ENCODE measurements at places on chromosomes 5 and 9.

DNA sequence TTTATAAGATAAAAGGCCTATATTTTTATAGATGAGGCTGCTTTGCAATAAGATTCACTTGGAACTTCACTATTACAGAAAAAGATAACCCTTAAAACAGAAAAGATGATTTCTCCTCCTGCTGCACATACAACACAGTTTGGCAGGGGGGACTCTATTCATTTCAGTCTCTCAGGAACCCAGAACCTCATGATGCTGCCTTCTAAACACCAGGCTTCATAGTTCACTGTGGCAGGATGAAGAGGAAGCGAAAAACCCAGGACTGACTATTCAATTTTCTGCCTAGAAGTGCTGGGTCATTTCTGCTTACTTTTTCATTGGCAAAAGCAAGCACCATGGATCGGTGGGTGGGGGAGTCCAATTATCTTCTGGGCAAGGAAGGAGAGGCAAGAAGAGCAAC lies 179.5 kb downstream of the NTRK2 start:
- no peak for DNase-seq

GRCh38 chr5:139600336-139600949 lies 39.3 kb downstream of the UBE2D2 start:
- DNase-seq: no peak

- no peak for DNase-seq
Measured at GRCh38 chr5:59041355-59041754, 458.5 kb downstream of the RAB3C start.

DNA sequence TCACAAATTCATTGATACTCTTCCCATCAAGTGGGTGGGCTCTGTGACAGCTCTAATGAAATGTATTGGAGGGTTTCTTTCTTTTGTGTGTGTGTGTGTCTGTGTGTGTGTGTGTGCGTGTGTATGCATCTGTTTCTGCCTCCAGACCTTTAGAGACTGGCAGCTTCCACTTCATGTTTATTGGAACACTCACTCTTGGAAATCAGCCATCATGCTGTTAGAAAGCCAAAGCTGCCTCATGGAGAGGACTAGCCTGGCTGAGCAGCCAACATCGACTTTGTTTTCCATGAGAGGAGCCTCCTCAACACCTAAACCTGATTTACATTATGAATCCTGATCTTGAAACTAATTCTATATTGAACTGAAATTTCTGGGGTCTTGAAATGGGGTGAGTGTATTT lies 128.5 kb upstream of the FAM174A start:
- no peak for DNase-seq

DNA sequence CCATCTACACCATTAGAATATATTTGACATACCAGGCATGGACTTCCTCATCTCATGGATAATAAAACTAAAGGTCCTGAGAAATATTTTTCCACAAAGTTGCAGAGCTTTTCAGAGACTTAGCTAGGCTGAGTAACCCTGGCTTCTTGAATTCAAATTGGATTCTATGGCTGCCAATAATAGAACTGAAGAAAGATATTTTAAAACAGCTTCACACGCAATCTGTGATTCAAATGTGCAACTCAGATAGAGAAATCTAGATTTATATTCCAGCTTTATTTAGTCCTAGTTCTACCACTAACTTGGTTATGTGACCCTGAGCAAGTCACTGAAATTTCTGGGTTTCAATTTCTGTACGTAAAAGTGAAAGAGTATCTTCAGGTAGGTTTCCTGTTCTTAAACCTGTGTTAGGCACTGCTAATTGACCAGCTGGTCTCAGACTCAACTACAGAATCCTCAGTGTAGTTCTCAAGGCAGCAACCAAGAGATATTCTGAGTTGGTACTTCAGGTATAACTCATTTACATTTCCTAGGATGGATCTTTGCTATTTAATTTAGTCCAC lies 235.3 kb downstream of the GABRB2 start:
- no peak for DNase-seq

GRCh38 chr5:173230690-173231380 lies 4.2 kb downstream of the NKX2-5 start:
- no peak for DNase-seq

DNA sequence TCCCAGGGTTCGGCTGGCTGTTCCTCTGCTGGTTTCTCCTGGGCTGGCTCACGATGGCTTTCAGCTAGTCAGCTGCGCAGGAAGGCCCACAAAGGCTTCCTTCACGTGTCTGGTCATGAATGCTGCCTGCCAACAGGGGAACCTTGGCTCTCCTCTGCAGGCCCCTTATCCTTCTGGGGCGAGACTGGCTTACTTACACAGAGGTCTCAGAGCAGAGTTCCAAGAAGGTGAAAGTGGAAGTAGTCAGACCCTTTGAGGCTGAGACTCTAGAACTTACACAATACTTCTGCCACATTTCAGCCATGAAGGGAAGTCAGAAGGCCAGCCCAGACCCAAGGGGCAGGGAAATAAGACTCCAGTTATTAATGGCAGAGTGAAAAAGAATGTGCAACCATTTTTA lies 99.5 kb downstream of the LHFPL2 start:
- DNase-seq: no peak

DNA sequence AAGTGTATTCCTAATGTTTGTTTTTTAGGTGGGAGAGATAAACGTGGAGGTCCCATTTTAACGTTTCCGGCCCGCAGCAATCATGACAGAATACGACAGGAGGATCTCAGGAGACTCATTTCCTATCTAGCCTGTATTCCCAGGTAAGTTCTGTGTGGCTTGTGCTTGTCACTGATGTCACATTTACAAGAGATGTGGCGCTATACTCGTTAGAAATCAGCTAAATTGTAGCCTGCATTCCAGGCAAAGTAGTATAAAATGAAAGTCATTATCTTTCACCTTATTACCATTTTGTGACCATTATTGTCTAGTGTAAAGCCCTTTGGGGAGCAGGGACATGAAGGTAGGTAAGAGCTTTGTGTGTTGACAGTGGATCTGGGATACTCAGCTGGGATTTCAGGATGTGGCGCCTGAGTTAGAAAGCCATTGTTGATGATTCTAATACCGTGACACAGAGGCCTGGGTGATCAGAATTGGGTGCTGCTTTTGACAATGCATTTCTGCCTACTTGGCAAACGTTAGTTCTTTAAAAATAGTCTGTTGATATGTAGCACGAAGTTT lies 137.2 kb downstream of the TRIO start:
- no peak for DNase-seq

All from activated CD8-positive, alpha-beta memory T cell treated with anti-CD3 and anti-CD28 coated beads for 4 hours (primary cell).